ENCODE measurements at places on chromosomes 3 and 15.

DNA sequence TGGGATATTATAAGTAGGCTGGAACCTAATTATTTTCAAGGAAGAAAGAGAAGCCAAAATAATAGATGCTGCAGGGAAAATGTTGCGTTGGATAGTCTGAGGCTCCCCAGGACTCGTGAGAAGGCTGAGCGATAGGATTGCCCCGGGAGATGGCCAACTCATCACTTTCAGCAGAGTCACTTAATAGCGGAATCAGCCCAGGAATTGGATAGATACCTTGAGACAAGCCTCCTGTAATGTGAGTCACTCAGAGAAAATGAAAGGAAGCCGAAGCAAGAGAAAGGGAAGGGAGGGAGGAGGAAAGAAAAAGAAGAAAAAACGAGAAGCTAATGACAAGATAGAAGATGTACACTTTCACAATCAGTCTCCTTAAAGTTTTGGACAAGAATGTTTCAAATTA lies 94.3 kb downstream of the SQOR start:
- no peak for DNase-seq

DNA sequence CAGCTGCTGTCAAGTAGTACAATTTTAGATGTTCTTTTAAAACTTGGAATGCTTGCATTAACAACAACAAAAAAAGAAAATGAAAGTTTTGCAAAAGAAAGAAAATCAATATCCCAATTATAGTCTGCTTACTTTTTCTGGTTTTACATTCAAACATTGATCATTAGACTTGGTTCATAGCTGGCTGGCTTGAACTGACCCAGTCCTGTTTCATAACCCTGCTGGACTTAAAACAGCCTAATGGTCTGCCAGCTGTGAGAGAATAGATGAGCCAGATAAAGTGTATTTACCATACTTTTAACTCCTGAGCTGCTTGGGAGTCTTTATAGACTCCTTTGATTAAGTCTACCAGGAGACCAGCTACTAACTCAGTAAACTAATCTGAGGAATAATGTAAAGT lies 59.2 kb downstream of the PIAS1 start:
- no peak for DNase-seq

- DNase-seq = no peak
Observed at GRCh38 chr3:159902546-159903314, 85.9 kb upstream of the IL12A start.

- no peak for DNase-seq
Observed at GRCh38 chr15:68709876-68710275, 110.8 kb downstream of the ANP32A start.

DNA sequence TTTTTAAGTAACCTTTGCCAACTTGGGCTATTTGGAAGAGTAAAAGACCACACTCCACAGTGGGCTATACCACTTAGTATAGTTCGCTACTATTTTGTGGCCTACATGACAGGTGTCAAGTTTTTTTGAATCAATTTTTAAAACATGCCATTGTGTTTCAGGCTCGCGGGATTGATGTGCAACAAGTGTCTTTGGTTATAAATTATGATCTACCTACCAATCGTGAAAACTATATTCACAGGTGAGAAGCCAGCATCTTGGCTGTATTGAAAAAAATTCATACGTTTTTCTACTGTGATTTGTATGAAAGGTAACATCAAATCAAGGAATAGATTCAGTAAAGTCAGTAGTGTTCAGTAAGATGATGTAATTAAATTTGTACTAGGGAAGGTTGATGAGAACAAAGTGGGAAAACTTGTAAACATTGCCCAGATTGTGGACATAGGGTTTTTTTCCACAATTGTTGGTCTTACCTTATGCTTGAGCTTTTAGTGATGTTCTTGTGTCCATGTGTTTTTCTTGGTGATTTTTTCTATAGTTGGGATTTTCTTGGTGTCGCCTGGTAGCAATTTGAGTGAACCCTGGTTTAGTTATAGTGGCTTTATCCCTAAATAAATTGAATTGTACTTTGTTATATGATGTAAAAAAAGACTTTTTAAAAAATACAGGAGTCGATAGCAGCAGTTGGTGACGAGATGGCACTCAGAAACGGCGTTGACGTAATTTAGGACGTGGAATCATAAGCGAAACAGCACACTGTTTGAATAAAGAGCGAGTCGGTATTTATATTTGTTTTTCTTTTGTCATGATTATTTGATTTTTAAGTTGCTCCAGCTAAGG lies 4.5 kb downstream of the EIF4A2 start:
- no peak for DNase-seq

GRCh38 chr15:75185271-75186029 lies 16.2 kb upstream of the C15orf39 start:
- DNase-seq = no peak

DNA sequence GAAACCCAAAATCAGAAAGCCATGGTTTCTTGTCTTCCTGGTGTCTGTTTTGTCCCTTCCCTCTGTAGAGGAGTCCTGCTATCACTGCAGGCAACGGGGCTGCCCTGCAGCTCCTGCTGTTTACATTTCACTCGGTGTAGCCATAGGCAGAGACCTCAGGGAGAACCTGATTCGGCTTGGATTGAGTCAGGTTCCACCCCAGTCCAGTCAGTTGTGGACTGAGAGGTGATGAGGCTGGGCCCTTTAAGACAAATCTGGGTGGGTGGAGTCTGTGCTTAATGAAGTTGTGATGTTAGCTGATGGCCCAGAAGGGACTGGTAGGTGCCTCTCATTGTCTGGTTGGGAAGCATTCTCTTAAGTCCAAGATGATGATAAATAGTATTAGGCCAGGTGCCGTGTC lies 35.7 kb downstream of the FLNB start:
- no peak for DNase-seq

DNA sequence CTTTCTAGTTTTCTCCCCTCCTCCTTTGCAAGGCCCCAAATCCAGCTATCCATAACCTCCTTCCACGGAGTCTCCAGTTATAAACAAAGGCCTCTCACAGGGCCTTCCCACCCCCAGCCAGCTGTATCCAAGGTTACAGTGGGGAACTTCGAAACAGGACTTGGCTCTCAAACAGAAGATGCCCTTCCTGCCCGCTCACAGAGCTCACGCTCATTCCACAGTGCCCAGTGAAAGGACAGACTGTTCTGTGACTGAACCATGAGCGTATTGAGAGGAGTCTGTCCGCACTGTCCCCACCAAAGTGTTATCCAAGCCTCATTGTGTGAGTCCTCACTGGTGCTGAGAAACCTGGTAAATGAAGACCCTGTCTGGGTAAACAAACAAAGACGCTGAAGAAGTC lies 35.4 kb downstream of the ARHGAP31 start:
- no peak for DNase-seq

GRCh38 chr3:178226094-178226493 lies 310.1 kb upstream of the KCNMB2 start:
- DNase-seq = no peak

GRCh38 chr3:190362258-190362657 lies 25.7 kb upstream of the CLDN16 start:
- no peak for DNase-seq

DNA sequence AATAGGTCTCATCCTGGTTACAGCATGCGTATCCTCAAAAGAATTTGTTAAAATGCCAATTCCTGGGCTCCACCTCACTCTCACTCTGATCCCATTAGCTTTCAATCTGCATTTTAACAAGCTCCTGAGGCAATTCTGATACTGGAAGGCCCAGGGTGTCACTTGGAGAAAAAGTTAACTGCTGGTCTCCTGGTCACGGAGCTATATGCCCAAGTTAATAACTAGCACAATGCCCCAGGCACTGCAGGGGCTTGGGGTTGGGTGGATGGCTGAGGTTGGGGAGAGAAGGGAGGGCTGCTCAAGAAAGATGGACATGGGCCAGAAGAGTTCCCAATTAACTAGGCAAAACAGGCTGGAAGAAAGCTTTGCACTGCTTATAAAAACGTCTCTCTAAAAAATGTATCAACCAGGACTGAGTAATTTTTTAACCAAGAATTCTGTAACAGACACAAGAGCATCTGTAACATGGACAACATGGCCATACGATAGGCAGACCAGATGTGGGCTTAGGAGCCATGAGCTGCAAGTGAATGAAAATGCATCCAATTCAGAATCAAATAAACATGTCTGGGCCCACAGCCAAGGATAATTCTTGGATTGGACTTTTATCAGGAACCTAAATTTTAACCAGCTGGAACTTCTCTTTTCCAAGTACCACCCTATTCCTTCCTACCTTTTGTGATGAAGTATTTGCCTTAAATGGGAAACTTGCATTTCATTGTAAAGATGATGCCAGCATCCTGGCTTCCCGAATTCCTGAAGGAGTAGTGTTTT lies 4.2 kb downstream of the IL17RD start:
- no peak for DNase-seq

DNA sequence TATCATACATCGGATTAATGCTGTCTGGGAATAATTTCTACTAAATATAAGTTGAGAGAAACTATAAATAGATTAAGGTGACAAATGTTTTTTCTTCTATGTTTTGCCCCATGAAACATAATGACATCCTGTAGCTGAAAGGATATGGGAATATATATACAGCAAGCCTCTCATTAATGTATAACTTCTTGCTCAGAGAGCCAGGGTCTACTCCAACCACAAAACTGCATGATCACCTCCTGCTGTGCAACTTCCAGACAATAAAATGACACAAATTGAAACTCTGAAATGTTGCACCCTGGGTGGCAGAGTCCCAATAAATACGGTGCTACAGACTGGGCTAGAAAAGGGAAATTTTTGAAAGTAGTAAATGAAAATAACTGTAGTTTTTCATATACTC lies 571.9 kb upstream of the CBLB start:
- no peak for DNase-seq

All from SW480 (cell line).